Forelimb muscle (tissue), 1 donor: ENCODE measurements at places on chromosomes 7 and 10.

GRCh38 chr7:118169146-118169545, 14.8 kb upstream of the LSM8 start:
- no peak for DNase-seq

DNA sequence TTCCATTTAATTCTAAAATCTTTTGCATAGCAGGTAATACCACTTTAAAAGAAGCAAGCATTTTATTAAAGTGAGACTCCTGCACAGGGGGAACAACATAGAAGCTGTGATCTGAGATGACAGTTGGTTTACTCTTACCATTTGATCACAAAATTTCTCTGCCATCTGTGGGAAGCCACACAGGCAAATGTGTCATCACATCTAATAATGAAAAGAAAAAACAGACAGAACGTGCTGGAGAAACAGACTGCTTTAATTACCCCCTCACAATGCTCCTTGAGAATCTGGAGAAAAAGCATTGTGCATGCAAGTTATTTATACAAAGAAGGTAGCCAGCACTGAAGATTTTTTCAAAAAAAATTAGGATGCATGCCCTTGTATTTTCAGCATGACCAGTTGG, 165.2 kb upstream of the PTER start:
- DNase-seq, result no peak

DNA sequence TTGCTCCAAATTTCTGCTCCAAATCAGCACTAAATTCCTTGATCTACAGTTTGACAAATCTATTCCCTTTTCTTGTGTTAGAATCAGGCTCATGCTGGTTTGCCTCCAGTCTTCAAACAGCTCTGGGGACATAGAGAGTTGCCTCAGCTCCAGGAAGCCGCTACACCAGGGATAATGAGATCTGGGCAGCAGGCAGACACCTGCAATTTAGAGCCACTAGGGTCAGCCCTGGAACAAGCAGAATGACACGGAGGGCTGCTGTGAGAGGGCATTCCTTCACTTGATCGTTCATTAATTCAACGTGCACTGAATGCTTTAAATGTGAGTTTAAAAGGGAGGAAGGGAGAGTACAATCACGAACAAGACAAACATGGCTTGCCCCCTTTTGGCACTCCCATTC, 3.7 kb upstream of the ELMO1 start:
- no peak for DNase-seq

GRCh38 chr7:50853311-50853710, 70.6 kb upstream of the GRB10 start:
- no peak for DNase-seq

DNA sequence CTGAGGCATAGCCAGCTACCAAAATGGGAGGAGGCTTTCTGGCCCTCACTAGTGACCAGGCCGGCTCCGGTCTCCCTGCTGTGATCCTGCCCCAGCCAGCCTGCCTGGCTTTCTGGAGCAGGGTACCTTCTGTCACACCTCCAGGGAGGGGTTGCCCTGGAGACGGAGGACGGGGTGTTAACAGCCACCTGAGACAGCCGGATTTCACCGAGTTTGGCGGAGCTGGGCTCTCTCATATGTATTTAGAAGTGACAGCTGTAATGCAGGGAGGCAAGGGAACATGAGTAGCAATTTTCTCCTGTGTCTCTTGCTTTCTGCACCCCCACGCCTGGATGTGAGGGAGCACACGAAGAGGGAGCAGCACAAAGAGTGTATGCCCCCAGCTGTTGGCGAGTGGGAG, 473.3 kb downstream of the PLXNA4 start:
- DNase-seq, result no peak

DNA sequence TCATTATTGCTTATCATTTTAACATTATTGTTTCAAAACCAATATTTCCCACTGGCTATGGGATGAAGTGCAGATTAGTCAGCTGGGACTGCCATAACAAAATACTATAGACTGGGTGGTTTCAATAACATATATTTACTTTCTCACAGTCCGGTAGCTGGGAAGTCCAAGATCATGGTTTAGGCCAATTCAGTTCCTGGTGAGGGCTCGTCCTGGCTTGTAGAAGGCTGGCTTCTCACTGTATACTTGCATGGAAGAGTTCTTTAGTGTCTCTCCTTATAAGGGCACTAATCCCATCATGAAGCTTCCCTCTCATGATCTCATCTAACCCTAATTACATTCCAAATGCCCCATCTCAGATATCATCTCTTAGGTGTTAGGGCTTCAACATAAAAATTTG, 101.3 kb downstream of the CHRM2 start:
- no peak for DNase-seq

- DNase-seq, result no peak
Observed at GRCh38 chr7:17038160-17038782, 156.5 kb upstream of the AGR3 start.

DNA sequence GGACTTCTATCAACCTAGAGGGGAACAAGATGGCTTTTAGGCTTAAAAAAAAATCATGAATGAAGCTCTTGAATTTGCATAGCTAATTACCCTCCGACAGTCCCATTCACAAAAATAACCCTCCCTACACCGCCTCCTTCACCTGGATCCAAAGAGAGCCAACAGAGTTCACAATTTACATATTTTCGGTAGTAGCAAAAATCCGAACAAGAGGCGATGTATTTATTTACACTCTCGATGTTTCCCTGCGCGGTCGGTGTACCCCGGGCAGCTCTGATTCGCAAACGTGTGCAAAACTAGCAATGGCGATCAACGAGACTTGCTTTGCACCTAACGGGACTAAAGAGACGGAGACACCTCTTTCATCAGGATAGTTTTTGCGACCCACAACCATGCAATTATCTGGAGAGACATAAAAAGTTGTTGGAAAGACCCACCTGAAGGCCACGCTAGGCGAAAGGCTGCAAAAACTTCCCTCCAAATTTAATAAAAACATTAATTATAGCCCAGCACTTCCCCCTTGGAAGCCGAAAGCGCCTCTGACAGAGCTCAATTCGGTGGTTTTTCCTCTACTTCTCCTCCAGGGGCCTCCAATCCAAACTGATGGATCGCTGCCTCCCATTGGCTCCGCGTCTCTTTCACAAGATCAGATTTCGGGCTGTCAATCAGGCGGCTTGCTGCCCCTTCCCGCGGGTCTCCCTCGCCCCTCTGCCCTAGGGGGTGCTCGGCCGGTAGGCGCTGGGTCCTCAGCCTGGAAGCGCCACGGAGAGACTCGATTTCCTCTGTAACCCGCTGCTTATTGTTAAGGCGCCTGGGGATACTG, at the start of gene ETV1:
Gene ETV1, minus strand, starts transcription at position 541 of the 823 bp plus-strand sequence. CDS start 614 bp downstream, outside the sequence.
- no peak for DNase-seq

- no peak for DNase-seq
Observed at GRCh38 chr10:30472414-30473155, 38.6 kb downstream of the MAP3K8 start.

GRCh38 chr7:128405471-128406313, 4.1 kb downstream of the IMPDH1 start:
- no peak for DNase-seq

DNA sequence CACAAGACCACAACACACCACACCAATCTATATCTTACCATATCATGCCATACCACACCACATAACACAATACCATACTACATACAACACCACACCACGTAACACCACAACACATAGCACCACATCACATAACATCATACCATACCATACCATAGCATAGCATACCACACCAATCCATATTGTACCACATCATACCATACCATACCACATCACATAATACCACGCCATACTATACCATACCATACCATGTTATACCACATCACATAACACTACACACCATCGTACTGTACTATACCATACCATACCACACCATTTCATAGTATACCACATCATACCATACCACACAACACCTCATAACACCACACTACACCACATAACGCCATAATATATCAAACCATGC, 335.2 kb upstream of the VWC2 start:
- no peak for DNase-seq

- DNase-seq, result no peak
Observed at GRCh38 chr10:32139223-32140073, 83.2 kb upstream of the KIF5B start.

- DNase-seq, result no peak
Observed at GRCh38 chr7:82126576-82126975, 317.0 kb downstream of the CACNA2D1 start.

- no peak for DNase-seq
Observed at GRCh38 chr7:30846378-30846777, 65.3 kb upstream of the AQP1 start.

DNA sequence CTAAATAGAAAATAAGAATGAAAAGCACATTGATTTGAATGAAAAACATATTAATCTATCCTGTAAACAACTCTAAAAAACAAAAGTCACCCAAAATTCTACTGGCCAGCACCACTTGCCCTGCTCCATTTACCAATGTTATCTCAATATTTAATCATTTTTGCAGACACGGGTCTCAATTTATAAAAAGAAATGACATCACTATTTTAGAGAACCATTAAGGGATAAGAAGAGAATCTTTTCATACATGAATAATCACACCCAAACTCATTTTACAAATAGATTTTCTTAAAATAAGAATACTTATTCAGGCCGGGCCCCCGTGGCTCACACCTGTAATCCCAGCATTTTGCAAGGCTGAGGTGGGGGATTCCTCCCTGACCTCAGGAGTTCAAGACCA, 3.9 kb downstream of the SAR1A start:
- DNase-seq, result no peak

- no peak for DNase-seq
Observed at GRCh38 chr10:34918776-34919315, 103.8 kb upstream of the PARD3 start.

DNA sequence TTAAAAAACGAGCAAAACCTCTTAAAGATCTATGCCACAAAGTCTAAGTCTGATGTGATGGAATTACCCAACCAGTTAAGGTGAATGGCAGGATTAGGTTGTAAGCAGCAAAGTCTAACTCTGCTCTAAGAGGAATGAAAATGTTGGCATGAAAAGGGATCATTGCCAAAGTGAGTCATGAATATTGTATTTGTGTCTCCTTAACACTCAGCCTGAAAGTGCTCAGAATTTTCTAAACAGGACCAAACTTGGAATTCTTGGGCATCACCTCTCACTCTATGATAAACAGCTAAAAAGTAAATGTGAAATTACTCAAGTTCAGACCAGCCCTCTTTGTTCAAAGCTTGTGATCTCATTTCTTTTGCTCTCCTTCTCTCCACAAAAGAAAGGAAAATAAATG, 27.0 kb downstream of the PPP1R3A start:
- no peak for DNase-seq

DNA sequence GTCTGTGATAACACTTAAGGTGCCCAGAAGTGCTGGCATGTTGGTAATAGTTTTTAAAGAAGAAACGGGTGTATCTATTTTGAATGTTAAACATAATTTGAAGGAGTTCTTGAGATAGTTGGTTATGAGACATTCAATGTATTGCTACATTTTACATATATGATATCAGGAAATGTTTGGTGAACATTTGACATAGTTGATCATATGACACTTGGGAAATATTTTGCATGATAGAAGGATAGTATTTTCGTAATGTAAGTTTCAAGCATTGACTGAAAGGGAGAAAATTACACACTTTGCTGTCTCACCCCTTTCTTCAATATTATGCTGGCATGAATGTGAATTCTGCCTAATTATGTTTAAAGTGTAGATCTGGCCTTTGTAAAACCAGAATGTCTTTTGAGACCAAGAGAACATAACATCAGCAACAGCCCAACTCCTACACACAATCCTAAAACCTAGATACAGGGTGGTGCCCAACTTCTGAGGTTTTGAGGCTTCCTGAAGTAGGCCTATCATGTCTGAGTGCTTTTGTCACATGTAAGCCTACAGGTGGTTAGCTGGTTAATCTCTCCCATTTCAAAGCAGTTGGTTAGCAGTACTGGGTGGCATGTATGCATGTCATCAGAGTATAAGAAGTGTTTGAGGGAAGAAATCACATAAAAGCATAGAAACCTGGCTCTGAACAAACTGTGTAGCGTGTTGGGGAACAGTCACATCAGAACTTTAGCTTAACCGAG, 2.1 kb downstream of the ADD3 start:
- no peak for DNase-seq

- DNase-seq, result no peak
Observed at GRCh38 chr10:81068460-81068859, 530.8 kb downstream of the SH2D4B start.

GRCh38 chr10:92699518-92700381, 10.0 kb downstream of the HHEX start:
- DNase-seq, result no peak

DNA sequence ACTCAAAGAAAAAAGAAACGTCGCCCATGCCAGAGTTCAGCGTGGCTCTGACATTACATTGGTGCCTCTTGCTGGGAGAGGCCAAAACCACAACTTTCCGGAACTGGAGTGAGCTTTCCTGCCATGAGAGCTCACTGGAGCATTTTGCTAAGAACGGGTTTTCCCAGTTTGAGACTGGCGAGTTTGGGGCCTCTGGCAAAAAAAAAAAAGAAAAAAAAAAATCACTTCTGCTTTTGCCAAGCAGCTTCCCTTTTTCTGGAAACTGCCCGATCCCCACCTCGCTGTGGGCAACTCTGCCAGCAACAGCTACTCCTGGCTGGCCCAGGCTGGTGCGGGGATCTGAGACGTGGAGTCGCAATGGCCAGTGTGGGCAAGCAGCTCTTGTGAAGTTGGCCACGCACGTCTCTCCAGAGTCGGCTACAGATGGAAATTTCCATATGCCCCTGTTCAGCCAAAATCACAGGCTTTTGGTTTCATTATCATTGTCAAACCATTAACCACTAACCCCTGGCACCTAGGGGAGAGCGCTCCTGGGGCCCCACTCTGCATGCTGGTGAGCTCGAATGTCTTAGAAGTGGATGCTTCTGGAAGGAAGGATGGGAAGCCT, 25.7 kb downstream of the PRKAG2 start:
- no peak for DNase-seq

DNA sequence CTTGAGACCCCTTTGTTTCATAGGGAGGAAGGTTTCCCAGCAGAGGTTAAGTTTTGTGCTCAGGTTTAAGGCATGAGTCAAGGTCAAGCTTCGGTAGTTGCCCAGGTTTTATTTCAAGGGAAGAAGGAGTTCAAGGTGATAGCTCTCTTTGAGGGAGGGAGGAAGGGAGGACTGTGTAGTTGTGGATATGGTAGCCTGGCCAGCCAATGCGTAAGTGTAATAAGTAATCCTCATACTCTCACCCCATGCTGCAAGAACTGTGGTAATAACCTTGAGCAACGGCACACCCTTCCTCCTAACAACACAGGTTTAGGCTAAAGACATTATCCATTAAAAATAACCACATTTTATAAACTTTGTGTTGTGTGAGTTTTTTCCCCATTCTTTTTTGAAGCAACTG, 478.9 kb downstream of the KCNMA1 start:
- DNase-seq, result no peak

- peak; percentile 97 for DNase-seq
Observed at GRCh38 chr7:130430841-130431666, 9.8 kb downstream of the CEP41 start.

DNA sequence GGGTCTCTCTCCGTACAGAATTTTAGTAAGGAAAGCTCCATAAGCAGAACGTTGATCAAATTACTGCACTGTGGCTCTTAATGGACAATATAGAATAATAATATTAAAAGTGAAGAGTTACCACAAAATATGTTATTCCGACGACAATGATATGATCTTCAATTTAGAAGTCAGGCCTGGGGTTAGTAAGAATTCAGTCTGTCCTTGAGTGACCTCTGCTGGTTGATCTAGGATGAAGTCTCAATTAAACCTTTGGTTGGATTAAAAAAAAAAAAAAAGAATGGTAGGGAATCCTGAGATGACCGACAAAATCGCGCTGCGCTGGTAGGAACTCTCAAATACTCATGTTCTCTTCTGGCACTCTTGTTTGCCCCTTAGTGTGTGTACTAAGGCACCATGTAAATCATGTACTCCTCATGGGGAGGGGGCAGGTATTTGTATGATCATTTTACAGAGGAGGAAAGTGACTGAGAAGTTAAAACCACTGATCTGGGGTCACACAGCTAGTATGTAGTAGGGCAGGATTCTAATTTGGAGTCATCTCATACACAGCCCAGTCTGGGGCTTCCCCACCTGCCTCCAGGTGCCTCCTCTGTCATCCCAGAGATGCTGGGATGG, 161.3 kb upstream of the NPVF start:
- peak; percentile 77 for DNase-seq
